ENCODE measurements at places on chromosomes 4 and X. TPM values are rescaled to one million over a fixed set of nuclear protein-coding genes. Genes with fewer than 3 reads are reported as not detected.

Gene VGLL1
- not detected for total RNA-seq

Gene CCSER1
- total RNA-seq = not detected

Gene FAM9B
- not detected for total RNA-seq

Gene FGF5
- 1.9 TPM for total RNA-seq

Gene TRIM75
- total RNA-seq = not detected

Gene RHOH
- 0.82 TPM for total RNA-seq

Gene CYLC1
- total RNA-seq = not detected

Gene SPP1
- 33.4 TPM for total RNA-seq

Gene NMU
- total RNA-seq = 1.7 TPM

Measured in glomerular endothelial cell (primary cell).